Stimulated activated CD8-positive, alpha-beta memory T cell treated with anti-CD3 and anti-CD28 coated beads, Interleukin-4, amount 100 ng/mL, for 1 hour (primary cell): ENCODE measurements at places on chromosomes 13 and 19.

DNA sequence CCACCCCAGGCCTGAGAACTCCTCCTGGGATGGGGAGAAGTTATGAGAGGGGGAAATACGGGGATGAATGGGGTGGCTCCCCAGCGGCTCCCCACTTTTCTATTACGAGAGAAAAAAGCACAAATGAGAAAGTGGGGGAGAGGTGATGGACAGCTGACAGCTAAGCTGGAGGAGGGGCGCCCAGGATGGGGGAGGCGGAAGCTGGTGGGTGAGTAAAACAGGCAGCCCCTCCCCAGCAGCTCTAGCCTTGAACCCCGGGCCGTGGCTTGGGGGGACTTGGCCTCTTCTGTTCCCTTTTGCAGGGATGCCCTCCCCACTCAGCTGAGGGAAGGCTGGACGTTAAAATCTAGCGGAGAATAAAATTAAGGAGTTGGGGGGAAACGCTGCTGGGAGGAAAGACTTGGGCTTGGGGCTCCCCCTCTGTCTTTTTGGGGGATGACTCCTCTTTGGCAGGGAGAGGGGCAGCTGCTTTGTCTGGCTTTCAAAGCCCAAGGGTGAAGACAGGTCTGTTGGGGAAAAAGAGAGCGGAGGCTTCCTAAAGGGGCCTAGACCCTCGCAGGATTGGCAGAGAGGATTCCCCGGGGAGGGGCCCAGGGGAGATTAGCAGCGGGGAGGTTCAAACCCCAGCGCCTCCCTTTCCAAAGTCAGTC lies 1.4 kb upstream of the SAMD1 start:
- DNase-seq, result no peak

DNA sequence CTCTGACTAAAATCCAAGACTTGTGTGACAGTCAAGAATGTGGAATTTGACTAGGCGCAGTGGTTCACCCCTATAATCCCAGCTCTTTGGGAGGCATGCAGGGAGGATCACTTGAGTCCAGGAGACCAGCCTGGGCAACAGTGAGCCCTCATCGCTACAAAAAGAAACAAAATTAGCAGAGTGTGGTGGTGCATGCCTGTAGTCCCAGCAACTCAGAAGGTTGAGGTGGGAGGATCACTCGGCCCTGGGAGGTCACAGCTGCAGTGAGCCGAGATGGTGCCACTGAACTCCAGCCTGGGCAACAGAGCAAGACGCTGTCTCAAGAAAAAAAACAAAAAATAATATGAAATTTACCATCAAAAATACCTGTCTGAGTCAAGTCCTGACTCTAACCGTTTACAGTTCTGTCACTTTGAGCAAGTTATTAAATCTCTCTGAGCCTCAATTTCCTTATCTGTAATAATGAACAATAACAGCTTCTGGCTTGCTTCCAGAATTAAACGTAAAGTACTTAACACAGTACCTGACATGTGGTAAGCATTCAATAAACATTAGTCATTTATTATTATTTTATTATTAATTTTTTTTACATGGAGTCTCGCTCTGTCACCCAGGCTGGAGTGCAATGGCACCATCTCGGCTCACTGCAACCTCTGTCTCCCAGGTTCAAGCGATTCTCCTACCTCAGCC lies 204.6 kb upstream of the TSC22D1 start:
- DNase-seq, result no peak

DNA sequence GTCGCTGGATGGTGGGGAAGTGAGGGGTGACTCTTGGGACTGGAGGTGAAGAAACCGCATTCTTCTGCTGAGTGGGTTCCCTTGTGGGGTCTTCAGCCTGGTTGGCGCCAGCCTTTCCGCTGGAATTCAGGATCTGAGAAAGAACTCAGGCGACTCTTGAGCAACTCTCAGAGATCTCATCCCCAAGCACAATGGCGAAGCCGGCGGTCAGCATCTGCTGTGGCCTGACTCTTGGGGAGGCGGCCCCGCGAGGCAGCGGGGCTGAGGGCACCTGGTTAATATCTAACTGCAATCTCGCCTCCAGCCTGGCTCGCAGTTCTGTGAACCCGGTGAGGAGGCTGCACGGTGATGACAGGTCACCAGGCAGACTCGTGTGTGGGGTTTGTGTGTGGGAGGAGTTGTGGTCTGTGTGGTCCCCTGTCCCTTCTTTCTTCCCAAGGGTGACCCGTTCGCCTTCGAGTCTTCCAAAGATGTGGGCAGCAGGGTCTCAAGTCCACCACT lies 883 bp downstream of the ZNF441 start:
- DNase-seq, result no peak

DNA sequence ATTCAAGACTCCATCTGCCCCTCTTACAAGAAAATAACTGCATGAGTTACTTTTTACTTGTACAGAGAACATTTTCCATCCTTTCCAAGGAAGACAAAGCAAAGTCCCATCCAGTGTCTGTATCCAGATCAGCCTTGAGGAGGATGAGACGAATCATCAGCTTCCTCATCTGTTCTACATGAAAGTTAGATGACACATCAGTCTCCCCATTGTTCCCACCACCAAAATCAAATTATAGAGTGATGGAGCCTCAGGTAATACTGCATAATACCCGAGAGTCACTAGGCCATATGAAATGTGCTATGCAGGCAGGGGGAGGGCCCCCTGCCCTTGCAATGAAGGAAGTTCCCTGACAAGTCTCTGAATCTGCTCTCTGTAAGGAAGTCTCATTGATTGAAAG lies 1244.6 kb upstream of the SLC10A2 start:
- DNase-seq, result no peak

- no peak for DNase-seq
These were observed 60.9 kb downstream of the LIG4 start for GRCh38 chr13:108154421-108154858.

GRCh38 chr13:54845351-54845965 lies 1816.8 kb downstream of the OLFM4 start:
- DNase-seq, result no peak

DNA sequence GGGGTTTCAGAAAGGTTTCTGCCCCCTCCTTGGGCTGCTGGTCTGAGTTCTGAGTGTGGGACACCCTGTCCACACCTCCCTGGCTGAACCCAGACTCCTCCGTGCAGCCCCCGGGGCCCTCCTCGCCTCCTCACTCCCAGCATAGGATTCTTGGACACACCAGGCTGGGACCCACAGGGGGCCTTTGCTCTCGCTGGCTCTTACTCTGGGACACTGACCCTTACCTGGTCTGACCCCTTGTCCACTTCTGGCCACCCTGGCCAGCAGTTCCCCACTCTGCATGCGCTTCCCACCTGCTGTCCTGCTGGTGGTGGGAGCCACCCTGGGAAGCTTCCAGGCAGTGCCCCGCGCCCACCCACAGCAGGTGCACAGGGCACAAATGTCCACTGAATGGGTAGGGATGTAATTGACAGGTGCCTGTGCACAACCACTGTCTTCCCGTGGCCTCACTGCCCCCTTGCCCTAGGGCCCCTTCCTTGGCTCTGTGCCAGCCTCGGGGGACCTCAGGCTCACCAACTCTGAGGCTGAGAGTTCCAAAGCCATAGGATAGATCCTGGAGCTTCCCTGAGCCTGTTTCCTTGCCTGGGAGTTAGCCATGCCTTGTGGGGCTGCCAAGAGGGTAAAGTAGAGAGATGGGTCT lies 7.0 kb upstream of the SLC25A42 start:
- DNase-seq, result no peak

GRCh38 chr13:35549481-35549880 lies 73.0 kb upstream of the MAB21L1 start:
- DNase-seq, result no peak

DNA sequence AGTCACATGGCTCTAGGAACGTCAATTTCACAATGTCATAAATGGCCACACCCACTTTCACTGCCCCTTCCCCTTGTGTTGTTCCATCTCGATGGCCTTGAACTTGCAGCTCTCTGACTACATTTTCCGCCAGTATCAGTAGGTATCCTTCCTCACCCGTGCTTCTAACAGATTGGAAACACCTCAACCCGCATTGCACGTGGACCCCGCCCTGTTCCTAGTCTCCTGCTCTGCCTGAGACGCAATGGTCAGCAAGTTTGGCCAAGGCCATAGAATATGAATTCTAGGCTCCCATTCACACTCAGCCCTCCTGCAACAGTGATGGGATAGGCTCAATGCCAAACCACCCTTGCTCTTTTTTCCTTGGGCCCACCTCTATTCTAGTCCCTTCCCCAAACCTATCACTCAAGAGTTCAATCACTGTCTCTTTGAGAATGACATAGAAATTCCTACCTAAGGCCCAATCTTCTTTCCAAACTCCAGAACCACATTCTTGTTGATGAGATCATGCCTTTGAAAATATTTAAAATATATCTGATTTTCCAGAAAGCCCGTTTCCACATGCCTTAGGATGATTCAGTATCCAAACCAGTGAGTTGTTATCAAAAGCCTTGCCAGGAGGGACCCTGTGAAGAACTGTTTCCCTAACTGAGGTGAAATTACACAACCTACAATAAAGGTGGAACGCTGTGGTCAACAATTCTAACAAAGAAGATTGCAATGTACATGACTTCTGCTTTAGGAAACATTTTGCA lies 334.6 kb downstream of the MYO16 start:
- DNase-seq, result no peak

DNA sequence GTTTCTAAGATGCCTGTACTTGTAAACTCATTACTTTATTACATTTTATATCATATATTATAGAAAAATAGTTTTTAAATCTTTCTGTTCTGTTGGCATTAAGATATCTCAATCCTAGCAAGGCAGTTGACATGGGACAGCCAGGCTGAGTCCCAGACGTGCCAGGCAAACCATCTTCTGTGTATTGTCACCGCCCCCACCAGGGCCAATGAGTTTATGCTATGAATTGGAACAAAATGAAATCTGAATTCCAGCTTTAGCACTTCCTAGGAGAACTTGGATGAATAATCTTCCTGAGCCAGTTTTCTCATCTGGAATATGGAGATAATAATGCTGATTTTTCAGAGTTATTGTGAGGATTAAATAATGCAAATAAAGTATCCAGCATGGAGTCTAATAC lies 79.9 kb upstream of the GSX1 start:
- no peak for DNase-seq

DNA sequence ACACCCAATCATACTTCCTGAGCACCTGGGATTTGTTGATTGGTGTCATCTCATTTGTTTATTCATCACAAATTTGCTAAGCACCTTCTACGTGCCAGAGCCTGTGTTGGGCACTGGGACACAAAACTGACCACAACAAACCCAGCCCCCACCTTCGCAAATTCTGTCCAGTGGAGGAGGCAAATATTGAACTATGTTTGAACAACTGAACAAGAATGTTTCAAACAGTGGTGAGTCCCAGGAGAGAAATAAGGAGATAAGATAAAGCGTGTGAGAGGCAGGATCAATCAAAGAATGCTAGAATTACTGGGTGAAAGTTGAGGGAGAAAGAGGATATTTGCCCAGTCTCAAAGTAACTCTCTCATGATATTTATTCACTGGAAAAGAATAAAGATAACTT lies 8.7 kb downstream of the ZNRF4 start:
- DNase-seq, result no peak

DNA sequence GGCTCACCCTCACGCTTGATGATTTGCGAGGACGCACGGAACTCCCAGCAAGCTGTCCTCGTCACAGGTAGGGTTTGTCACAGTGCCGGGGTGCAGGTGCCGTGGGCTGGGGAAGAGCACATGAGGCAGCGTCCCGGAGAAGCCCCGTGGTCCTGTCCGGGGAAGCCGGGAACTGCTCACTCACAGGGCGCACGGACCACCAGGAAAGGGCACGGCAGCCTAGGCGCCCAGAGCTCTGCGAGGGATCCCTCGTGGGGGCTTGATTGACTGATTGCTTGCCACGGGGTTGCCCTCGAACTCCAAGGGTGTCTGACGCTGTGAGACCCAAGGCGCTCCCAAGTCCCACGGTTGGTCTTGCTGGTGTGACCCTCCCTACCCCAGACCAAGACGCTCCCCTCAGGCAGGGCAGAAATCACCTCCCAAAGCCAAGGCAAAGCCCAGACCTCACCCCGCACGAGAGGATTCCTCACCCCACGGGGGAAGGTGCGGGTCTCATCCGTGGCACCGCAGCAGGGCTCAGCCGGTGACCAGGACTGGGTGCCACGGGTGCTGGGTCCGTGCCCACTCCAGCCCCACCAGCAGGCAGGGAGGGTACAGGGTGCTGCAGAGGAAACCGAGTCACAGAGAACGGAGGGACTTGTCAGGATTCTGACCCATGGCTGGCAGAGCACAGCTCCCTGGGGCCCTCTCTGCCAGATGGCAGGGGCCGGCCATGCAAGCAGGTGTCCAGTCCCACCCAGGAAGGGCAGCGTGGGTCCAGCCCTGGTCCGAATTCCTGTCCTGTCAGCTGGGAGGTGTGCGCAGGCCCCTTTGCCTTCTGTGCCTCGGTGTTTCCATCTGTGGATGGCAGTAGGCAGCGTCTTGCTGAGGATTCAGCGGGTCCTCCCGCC lies 7.7 kb downstream of the C2CD4C start:
- no peak for DNase-seq

- DNase-seq, result no peak
These were observed 694 bp upstream of the ZIC5 start for GRCh38 chr13:99972190-99972731.

DNA sequence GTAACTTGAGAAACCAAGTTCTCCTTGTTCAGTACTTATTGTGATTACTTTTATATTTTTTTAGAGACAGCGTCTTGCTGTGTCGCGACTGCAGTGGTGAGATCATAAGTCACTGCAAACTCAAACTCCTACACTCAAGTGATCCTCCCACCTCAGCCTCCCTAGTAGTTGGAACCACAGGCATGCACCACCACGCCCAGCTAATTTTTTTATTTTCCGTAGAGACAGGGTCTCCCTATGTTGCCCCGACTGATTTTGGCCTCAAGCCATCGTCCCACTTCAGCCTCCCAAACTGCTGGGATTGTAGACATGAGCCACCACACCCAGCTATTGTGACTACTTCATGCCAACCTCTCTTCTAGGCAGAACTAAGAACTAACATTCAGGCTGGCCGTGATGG lies 8.3 kb downstream of the C19orf53 start:
- DNase-seq, result no peak

GRCh38 chr13:66689037-66689619 lies 541.0 kb downstream of the PCDH9 start:
- no peak for DNase-seq

- no peak for DNase-seq
These were observed at the start of gene SBSN for GRCh38 chr19:35528218-35529038. Gene SBSN (minus strand): TSS chr19:35528311. CDS start chr19:35528281, 30 bp downstream.

GRCh38 chr13:99467764-99468163 lies 33.5 kb upstream of the TM9SF2 start:
- DNase-seq, result no peak

DNA sequence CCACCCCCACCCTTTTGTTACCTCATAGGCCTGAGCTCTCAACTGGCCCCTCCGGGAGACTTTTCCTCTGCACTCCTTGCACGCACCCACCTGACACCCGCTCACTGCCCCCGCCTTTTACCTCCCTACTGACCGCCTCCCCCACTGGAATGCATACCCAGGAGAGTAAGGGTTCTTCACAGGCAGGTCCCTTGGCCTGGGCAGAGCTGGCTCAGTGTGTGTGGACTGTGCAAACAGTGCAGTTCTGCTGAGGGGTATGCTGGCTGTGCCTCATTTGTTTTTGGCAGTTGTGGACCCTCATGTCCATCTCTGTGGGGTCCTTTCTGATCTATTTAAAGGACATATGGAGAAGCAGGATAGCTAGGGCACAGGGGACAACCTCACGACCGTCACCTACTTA lies 5.0 kb downstream of the ZSCAN18 start:
- no peak for DNase-seq
